ENCODE measurements at places on chromosomes 6 and 20. TPM values are rescaled to one million over a fixed set of nuclear protein-coding genes. Genes with fewer than 3 reads are reported as not detected.

DNA sequence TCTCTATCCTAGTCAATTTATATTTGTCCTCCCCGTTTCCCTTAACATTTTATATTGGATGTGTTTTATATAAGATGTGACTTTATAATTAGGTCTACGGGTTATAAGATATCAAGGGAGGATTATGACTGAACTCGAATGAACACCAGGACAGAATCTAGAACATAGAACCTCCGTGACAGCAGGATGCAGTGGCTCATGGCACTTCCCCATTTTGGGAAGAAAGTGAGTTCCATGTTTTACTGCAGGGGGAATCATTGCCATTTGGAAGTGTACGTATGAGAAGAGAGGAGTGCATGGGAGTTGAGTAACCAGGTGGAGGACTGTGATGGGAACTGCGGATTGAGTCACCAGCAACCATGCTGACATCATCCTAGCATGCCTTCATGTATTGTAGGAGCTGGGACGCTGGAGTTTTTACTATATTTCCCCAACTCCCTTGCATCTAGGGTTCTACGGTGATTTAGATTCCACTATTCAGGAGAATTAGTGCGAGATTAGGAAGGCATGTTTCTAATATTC is 56.1 kb upstream of the FOXC1 start:
- DNase-seq, result no peak

GRCh38 chr6:109339906-109340678 is 42.2 kb downstream of the CD164 start:
- DNase-seq, result no peak

GRCh38 chr6:3031857-3032640 is 32.4 kb downstream of the NQO2 start:
- no peak for DNase-seq

GRCh38 chr6:33854572-33855030 is 50.8 kb upstream of the MLN start:
- DNase-seq, result no peak

DNA sequence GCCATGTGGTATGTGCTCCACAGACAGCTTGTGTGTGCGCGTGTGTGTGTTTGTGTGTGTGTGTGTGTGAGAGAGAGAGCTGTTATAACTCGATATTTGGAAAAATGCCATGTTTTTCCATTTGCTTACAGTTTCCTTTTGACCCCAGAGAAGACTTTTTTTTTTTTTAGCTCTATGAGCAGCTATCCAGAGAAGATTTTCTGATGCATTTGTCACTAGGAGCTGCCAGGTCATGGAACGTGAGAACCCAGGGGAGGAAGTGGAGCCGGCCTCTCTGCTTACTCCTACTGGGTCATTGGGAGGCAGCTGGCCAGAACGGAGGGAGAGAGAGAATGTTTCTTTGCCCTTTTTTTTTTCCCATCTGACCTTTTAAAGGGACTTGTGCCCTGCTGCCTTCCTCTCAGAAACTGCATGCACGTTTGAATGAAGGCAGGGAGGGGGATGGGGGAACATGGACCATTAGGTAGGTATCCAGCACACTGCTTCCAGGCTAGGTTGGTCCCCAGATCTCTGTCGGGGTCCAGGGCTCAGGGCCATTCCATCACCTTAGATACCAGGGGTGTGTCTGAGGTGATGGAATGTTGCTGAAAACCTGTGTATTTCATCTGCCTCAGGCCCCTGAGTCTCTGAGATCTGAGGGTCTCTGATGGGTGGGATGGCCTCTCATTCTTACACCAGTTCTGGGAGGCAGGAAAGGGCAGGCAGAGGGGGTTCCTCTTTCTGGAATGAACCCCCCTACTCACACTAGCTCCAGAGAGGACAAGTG is 11.2 kb upstream of the MRPS18A start:
- DNase-seq, result peak; percentile 83

GRCh38 chr6:111845441-111845871 is 27.8 kb downstream of the FYN start:
- no peak for DNase-seq

DNA sequence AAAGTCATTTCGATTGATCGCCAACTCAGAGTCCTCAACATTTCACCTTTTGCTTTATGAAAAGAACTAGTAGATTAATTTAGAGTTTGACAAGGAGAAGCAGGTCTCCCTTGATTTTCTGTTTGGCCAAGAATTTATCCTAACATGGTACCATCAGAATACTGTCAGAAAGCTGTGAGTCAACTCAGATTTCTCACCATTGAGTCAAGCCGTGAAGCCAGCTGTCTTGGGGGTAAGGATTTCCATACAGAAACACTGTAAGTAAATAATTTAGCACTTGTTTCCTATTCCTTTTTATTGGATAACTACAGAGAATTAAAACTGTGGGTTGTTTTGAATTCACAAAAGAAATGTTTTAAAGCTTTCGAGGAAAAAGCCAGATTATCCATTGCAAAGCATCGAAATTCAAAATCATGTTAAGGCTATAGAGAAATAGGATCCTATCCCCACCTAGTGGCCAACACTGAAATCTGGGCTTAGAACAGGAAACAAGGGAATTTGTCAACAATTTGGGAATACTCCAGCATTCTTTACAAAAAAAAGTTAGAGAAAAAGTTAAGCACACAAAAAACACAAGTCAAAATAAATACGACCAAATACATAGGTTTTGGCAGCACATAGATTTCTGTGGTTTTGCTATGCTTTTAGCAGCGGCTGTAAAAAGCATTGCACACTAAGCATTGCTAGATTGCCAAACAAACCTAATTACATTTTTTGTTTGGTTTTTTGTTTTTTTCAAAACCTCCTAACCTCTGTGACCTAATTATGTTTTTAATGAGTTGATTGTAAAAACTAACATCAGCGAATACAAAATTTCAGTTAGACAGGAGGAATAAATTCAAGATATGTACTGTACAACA is 44.2 kb downstream of the COL11A2 start:
- DNase-seq, result no peak

Gene SYNDIG1
- total RNA-seq, result 11.5 TPM

Gene CGAS
- 0.81 TPM for total RNA-seq

Gene WASF1
- total RNA-seq, result 1.2 TPM
